T1000 (cell line): ENCODE measurements at places on chromosomes 4 and X.
A peak's percentile ranks its signal among the peaks of the same experiment; 100 is the strongest.

DNA sequence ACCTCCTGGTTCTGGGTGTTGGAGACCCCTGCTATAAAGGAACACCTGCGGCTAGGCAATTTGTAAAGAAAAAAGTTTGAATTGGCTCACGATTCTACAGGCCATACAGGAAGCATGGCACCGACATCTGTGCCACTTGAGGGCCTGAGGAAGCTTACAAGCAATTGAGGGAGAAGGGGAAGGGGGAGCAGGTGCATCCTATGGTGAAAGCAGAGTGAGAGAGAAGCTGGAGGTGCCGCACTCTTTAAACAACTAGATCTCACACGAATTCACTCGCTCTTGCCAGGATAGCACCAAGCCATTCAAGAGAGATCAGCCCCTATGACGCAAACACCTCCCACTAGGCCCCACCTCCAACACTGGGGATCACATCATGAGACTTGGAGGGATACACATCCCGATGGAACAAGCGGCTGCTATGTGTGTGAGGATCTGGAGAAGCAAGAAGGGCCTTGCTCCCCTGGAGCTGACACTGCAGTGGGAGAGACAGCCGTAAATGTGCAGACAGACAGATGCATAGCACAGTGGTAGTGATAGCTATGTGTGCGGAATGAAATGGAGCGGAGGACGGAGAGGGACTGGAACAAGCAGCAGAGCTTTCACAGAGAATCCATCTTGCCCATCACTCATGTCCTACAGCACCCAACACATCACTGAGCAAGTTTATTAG is 60.7 kb upstream of the HELT start:
- DNase-seq = no peak

DNA sequence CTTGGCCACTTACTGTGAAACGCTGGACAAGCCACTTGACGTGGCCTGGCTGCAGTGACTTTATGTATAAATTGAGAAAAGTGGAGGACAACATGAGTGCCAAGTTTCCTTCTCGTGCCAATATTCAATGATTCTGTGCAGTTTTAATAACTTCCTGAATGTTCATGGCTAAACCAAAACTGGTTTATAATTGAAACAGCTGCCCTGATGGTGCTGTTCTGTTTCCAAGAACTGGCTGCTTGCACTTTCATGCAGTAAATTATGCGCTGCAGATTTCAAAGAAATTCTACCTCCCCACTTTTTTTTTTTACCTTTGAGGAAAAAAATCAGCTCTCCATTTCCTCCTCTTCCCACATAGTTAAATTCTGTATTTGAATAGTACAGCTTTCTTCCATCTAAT is 205.2 kb upstream of the CASK start:
- no peak for DNase-seq

GRCh38 chr4:624705-625590 is at the start of gene PDE6B:
Gene PDE6B, plus strand, starts transcription at chr4:625573. Its CDS starts 54 bp downstream, at chr4:625627.
- DNase-seq = no peak

DNA sequence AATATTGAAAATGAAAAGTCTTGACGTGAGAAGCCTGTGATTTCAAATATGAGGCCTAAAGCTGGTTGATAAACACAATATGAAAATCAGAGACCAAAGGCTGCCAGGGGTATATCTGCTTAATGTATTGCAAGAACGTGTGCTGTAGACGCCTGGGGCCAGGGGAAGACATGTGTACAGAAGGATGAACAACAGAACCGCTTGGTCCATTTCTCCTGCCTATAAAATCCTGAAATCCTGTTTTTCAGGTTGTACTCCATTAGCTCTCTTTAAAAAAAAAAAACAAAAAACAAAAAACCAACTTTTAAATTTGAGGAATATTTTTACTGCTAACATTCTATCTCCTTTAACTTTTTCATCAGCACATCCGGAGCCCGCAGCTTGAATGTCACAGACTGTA is 109.2 kb downstream of the STOX2 start:
- DNase-seq = no peak

GRCh38 chr4:77538574-77539157 is 67.0 kb upstream of the CXCL13 start:
- DNase-seq = no peak

- DNase-seq = no peak
These were observed 1.0 kb downstream of the AADAT start for GRCh38 chr4:170088716-170089115.

DNA sequence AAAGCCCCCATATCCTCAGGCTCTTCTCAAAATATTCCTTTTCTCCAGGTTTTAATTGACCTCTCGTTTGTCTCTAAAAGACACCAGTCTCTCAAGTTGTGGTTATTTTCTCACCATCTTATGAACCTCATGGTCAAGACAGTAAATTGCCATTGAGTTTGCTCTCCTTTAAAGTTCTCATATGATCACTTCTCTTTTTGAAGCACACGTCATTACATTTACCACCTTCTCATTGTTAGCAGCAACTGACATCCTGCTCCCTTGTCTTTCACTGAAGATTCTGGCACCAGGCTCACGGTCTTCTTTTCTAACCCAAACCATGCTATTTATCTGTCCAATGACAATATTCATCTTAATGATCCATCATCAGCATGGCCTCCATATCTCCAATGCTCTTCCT is 324.2 kb downstream of the TMA16 start:
- no peak for DNase-seq

DNA sequence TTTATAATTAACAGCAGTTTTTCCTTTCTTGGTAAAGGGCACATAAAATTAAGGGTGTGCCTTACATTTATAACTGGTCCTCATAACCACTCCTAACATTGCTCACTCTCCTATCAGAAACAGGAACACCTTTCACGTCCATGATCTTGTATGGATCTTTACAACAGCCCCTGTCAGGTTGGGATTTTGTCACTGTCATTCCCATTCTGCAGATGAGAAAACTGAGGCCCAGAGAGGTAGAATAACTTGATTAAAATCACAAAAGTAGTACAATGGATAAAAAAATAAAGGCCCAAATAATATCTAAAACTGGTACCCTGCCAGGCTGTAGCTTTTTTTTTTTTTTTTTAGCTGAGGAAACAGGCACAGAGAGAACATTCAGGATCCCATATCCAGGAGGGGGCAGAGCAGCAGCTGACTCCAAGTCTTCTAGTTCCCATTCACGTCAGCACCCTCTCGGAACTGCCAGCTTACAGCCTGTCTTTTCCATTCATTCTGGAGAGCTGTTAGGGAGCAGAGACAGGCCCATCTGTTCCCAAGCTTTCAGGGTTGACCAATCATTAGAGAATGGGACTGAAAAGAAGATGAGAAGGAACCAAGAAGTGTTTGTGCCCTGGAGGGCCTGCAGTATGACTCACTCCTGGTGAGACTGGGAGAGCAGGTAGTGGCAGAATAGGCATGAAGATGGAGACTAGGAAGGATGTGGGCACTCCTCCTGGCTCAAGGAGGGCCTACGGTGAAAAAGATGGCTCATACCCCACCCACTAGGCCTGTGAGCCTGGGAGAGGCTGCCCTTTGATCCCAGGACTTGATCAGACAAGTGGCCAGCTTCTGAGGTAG is 7.3 kb downstream of the SUV39H1 start:
- peak; percentile 20 for DNase-seq

DNA sequence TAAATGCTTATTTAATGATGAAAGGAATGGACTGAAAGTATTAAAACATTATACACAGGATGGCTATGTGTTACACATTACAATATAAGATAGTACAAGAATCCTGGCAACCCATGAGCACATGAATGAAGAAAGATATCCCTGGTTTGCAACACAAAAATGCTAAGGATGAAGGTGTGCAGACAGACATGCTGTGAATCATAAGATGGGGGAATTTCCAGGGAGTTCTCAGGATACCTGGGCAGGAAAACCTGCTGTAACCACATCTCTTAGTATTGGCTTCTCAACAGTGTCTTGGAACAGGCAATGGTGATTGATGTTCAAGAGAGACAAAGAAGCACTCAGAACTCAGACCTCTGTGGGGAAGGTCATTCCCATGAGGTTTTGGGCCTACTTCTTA is 23.9 kb upstream of the ANOS1 start:
- DNase-seq = no peak

- DNase-seq = no peak
These were observed 13.3 kb upstream of the ANTXR2 start for GRCh38 chr4:80086296-80086695.

GRCh38 chrX:13763489-13763888 is 28.9 kb downstream of the OFD1 start:
- DNase-seq = no peak

DNA sequence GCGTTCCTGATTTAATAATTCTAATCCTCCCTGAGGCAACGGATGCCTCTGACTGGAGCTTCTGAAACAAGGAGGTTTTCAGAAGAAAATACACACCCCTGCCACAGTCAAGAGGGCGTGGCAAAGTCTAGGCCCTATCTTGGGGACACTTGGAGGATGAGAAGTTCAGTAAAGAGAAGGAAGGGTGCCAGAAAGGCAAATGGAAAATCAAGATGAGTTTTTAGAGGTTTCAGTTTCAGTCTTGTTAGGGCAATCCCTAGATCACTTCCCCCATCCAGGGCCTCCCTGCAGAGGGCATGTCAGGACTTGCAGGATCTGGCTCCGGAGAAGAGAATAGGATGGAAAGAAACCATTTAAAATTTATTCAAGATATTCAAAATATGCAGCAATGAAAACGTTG is 28.5 kb upstream of the FGF2 start:
- DNase-seq = peak; percentile 29

GRCh38 chr4:183329954-183330742 is 7.9 kb upstream of the CLDN24 start:
- DNase-seq = no peak

- no peak for DNase-seq
These were observed 8.9 kb upstream of the HAND2 start for GRCh38 chr4:173538909-173539445.

GRCh38 chrX:18895189-18895951 is 88.5 kb downstream of the PHKA2 start:
- DNase-seq = no peak

GRCh38 chr4:147789596-147789995 is 57.7 kb downstream of the ARHGAP10 start:
- no peak for DNase-seq

DNA sequence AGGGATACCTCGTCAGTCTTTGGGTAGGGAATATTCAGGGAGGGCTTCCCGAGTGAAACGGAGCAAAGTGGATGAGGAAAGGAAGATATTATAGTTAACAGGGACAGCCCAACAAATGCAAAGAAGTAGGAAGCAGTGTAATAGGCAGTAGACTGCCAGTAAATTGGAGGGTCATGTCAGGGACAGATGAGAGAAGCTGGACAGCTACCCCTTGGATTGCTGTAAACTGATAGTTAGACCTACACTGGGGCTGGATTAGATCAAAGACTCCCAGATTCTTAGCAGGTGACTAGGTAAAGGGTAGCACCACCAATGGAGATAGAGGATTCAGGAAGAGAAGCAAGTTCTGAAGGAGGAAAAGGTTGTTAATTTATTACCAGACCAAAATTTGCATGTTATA is 48.0 kb downstream of the NPNT start:
- no peak for DNase-seq

- no peak for DNase-seq
These were observed 17.6 kb downstream of the NFKB1 start for GRCh38 chr4:102518703-102519131.

DNA sequence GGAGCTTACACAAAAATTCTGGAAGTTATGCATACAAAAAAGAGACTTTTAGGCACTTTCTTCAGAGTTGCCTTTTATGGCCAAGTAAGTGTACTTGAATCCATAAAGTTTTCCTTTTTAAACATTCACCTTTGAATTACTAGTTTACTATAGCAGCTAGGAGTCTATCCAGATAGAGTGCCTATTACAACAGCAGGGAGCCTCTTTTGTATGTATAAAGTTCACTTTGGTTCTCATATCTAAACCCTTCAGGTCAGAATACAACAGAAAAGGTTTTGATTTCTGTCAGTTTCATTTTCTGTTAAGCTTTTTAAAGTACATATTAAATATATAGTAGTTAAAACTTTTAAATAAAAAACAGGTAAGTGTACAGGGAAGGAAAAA is 51.4 kb upstream of the IL13RA1 start:
- no peak for DNase-seq

GRCh38 chr4:147363514-147363913 is 117.4 kb upstream of the EDNRA start:
- no peak for DNase-seq

GRCh38 chrX:155246748-155247147 is 17.5 kb downstream of the RAB39B start:
- DNase-seq = no peak
